Activated naive CD4-positive, alpha-beta T cell (primary cell): ENCODE measurements at places on chromosomes 2 and 18.

DNA sequence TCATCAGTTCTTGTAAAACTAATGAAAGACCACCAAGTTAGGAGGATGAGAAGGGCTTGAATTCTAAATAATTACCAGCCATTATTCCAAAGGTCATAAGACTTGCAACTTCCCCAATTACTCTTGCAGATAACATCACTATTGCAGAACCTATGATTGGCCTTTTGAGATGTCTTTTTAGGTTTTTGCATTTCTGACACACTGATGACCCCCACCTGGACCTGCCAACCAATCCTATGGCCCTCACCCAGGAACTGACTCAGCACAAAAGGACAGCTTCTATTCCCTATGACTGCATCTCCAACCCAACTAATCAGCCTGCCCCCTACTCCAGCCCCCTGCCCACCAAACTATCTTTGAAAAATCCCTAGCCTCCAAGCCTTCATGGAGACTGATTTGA, 111.5 kb upstream of the COPS8 start:
- DNase-seq: no peak

GRCh38 chr2:58378152-58378551, 137.0 kb upstream of the FANCL start:
- DNase-seq: no peak

- no peak for DNase-seq
Observed at GRCh38 chr18:48715711-48716361, 177.0 kb downstream of the CTIF start.

- DNase-seq: no peak
Observed at GRCh38 chr2:171402906-171403580, 30.7 kb downstream of the METTL8 start.

- DNase-seq: no peak
Observed at GRCh38 chr2:181189951-181190350, 209.5 kb downstream of the UBE2E3 start.

GRCh38 chr2:238320648-238321281, 447 bp downstream of the TRAF3IP1 start:
- DNase-seq: no peak

GRCh38 chr2:135745545-135745944, 3.9 kb downstream of the UBXN4 start:
- DNase-seq: no peak

DNA sequence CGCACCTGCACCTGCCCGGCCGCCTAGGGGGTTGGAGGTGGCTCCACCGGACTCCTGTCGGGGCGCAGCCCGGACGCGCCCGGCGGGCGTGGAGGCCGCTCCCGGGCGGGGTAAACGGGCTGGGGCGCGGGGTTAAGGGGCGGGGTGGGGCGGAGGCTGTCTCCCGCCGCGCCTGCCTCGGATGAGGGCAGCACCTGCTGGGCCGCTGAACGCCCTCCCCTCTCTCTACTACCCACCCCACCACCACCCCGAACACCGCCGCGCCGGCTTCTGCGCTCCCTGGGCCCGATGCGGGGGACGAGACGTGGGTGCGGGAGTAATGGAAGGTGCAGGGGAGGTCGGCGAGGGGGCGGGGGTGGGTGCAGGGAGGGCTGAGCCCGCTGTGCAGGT, 224.8 kb upstream of the ID2 start:
- DNase-seq: no peak

DNA sequence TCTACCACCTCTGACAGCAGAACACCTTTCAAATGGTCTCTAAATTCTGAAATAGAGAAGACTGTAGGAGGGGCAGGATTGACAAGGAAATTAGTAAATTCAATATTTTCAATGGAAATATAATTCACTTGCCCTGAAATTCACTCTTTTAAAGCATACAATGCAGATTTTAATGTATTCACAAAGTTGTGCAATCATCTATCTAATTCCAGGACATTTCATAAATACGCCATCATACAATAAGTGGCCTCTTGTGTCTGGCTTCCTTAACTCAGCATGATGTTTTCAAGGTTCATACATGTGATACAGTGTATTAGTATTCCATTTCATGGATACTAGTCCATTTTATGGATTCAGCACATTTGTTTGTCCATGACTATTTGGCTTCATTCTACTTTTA, 74.2 kb downstream of the ZRANB3 start:
- DNase-seq: no peak

DNA sequence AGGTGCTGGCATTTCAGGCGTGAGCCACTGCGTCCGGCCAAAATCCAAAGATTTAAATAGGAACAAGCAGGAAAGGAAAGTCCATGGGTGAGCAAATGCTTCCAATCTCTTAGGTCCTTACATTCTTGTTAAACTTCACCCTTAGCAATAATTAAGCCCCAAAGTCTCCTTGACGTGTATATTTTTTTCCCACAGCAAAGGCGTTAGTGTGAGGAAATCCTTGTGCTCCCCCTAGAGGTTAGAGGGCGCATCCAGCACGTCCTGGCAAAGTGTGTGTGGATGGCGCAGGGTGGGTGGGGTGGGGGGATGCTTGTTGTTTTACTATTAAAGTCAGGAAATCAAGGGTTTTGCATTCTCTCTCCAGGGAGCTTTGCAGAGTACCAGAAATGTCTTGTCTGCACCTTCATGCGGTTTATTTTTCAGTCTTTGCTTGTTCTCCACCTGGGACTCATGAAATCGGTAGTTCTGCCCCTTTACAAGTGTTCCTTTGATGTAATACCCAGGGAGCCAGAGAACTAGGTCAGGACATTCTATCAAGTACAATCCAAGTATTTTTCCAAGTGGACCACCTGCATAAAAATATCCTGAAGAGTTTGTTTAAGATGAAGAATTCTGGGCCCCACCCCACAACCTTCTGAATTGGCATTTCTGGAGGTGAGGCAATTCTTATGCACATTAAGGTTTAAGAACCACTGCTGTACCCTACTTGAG, 22.2 kb upstream of the ITSN2 start:
- DNase-seq: no peak

GRCh38 chr2:64700133-64700809, 46.6 kb upstream of the SERTAD2 start:
- no peak for DNase-seq

GRCh38 chr18:57544936-57545660, 41.4 kb downstream of the FECH start:
- no peak for DNase-seq

GRCh38 chr18:44123743-44124142, 556.9 kb upstream of the SETBP1 start:
- DNase-seq: no peak

- no peak for DNase-seq
Observed at GRCh38 chr2:3465844-3466481, 53.4 kb downstream of the ADI1 start.

- no peak for DNase-seq
Observed at GRCh38 chr2:216508229-216508628, 9.6 kb downstream of the RPL37A start.

DNA sequence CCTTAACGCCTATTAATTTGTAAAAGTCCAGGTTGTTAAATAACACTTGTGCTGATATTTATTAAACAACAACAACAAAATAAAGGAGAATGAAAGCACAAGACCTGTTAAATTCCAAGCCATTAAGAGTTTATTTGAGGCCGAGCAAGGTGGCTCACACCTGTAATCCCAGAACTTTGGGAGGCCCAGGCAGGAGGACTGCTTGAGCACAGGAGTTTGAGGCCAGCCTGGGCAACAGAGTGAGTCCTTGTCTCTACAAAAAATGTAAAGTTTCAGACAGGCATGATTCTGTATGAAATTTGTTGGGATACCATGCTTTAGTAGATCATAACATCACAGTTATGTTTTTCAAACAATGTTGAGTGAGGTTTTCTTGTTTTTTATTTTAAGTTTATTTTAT, 17.1 kb downstream of the PELI1 start:
- no peak for DNase-seq

GRCh38 chr2:173171924-173172643, 96.4 kb downstream of the MAP3K20 start:
- DNase-seq: no peak

GRCh38 chr2:239390546-239391285, 10.1 kb downstream of the HDAC4 start:
- no peak for DNase-seq

DNA sequence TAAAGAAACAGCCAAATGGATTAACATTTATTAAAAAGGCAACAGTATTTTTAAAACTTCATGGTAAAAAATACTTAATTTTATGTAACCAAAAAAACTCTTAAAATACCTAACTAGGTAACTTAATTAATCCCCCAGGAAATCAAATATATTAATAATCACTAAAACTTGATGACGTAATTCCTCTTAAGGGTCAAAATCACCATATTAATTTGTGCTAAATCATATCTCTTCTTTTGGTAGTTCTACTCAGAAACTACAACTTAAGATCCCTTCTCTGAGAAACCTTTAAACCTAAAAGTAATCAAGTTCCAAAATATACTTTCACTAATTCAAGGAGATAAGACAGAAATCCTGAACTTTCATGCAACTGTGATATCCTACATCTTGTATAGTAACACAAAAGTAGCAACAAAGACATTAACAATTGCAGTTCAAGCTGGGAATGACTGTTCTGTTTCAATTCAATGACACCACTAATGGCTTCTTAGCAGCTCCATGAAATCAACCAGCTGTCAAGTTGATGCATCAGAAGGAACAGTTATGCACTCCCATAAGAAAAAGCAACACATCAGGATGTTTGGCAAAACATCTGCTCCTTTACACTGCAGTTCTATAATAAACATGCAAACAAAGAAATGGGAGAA, 4.0 kb downstream of the BAZ2B start:
- DNase-seq: no peak

DNA sequence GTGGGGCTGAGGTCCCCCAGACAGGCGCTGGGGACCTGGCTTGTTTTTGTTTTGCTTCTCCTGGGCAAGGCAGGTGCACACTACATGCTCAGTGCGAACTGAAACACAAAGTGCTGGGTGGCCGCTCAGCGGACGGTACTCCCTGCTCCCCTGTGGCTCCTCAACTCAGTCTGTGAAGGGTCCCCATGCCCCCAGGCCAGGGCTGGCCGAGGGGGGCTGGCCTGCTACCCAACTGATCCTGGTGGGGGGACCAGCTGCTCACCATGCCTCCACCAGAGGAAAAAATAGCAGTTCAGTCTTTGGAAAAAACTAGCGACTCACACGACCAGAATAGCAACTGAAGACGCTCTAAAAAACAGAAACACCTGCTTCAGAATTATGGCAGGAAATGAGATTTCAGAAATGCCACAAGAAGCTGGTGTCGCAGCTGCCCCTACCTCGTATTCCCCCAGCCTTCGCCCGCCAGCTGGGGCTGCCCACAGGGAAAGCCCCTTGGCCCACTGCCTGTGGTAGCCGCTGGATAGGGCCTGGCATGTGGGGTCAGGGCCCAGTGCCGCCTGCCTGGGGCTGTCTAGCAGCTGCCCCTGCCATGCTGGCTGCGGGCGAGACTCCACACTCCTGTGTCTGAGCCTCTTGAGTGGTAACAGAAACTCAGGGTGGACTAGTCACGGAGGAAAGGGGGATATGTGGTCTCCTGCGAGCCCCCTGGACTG, 43.7 kb downstream of the MEX3C start:
- DNase-seq: peak; percentile 13

GRCh38 chr2:203185864-203186263, 53.0 kb upstream of the CYP20A1 start:
- DNase-seq: no peak

GRCh38 chr2:47043142-47043890, 111.8 kb downstream of the STPG4 start:
- DNase-seq: no peak

- DNase-seq: no peak
Observed at GRCh38 chr2:163735685-163736432, at the start of gene FIGN. Gene FIGN (minus strand): TSS chr2:163736008. CDS start chr2:163734927, 1,081 bp downstream.

DNA sequence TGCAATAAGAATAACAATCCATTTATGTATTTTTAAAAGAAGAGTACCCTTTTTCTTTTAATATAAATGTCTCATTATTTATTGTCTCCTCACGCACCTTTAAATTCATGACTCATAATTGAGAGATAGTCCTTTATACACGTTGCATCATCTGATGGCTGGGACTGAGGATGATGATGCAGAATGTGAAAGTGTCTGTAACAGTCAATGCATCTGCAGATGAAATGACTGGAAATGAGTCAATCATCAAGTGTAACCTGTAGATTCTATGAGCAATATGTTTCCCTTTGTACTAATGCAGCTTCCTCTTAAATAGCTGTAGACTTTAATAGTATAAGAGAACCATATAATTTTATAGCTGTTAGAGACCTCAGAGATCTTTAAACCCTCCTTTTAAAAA, 26.1 kb upstream of the SYT4 start:
- DNase-seq: no peak

DNA sequence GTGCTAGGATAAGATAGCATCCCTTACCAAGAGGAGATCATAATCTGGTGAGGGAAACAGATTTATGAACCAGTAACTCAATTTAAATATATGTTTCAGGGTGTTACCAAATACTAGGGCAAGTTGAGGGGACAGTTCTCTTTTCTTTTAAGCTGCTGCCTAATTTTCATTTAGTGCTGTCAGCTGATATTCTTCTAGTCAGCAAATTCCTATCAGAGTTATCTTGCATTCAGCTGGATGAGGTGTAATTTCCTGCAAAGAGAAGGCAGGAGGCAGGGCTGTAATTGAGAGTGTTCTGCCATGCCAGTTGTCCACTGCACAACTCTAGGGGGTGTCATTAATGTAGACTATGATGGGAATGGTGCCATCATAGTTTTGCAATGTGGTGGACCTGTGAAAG, 141.3 kb upstream of the LHCGR start:
- no peak for DNase-seq

DNA sequence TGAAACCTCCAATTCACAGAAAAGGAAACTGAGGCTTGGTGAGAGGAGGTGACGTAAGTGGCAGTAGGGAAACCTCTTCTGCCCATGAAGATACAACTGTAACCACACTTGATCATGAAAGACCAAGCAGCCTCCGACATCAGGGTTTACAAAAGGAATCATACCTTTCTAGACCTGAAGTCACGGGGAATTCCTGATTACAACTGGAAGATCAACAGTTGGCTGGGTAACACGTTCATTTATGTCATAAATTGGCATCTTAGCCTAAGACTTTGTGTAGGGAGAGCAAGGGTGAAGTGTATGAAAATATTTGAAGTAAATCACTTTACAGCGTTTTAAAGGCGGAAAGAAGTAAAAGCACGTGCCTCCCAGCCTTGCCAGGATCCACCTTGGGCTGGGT, 922 bp downstream of the HS1BP3 start:
- DNase-seq: no peak

DNA sequence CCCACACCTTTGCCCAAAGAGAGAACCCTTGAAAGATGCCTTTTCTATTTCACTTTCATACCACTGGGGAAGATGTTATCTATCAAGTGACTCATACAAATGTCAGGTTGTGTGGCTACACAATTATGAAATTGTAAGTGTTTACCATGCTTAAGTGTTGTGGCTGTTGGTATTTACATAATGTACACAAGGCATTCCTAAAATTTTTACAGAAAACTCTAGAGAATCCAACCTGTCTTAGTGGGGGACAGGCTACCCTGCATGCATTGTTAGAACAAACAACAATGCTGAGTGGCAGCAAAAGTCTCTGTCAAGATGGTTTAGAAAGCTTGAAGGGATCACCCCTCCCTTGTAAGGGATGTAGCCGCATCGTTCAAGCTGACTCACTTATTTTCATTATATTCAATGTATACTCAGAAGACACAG, 5.5 kb upstream of the MGAT4A start:
- DNase-seq: no peak
